RKO (cell line): ENCODE measurements at places on chromosomes 7 and 10.

- no peak for DNase-seq
These were observed 5.1 kb upstream of the ADAMTS14 start for GRCh38 chr10:70666960-70667798.

GRCh38 chr7:139124084-139124914 lies 14.8 kb upstream of the ZC3HAV1 start:
- no peak for DNase-seq

DNA sequence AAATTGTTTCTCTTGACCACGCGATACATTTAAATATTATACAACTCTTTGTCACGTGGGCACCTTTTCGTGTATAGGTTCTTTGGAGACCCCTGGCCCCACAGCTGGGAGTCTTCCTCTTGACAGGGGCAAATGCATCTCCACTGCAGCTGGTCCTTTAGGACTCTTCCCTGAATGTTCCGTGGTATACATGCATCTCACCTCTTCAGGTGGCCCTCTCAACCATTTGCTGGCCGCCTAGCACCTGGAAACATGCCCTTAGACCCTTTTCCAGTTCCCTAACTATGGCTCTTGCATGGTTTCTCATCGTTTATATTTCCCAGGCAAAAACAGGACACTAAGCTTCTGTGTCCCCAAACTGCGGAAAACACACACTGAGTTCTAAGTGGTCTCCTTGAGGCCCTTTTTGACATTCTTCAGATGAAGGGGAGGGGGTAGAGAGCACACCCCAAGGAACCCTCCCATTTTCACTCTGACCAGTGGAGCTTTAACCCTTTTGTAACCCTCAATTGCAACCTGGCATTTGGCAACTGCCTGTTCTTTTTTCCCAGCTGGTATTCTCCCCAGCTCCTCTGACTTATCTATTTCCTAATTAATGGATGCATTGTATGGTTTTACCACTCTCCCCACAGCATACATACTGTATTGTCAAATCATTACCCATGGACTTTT lies 20.6 kb downstream of the HNRNPA2B1 start:
- DNase-seq, result no peak

- no peak for DNase-seq
These were observed 167.6 kb downstream of the ANK3 start for GRCh38 chr10:60222047-60222446.

- DNase-seq, result peak; percentile 55
These were observed 62.2 kb downstream of the VIM start for GRCh38 chr10:17290226-17290625.

- no peak for DNase-seq
These were observed 109.0 kb upstream of the KLF6 start for GRCh38 chr10:3893901-3894563.
